Activated CD4-positive, alpha-beta T cell treated with anti-CD3 and anti-CD28 coated beads for 36 hours (primary cell): ENCODE measurements at places on chromosomes 2 and 18. TPM values are rescaled to one million over a fixed set of nuclear protein-coding genes. Genes with fewer than 3 reads are reported as not detected.
A peak's percentile ranks its signal among the peaks of the same experiment; 100 is the strongest.

GRCh38 chr2:172931256-172931894 lies 144.3 kb upstream of the MAP3K20 start:
- DNase-seq, result no peak
- H3K4me1 ChIP-seq, result peaks cover 5% of the 10 kb centered on the region
- no peak overlapping the region for H3K27ac ChIP-seq

DNA sequence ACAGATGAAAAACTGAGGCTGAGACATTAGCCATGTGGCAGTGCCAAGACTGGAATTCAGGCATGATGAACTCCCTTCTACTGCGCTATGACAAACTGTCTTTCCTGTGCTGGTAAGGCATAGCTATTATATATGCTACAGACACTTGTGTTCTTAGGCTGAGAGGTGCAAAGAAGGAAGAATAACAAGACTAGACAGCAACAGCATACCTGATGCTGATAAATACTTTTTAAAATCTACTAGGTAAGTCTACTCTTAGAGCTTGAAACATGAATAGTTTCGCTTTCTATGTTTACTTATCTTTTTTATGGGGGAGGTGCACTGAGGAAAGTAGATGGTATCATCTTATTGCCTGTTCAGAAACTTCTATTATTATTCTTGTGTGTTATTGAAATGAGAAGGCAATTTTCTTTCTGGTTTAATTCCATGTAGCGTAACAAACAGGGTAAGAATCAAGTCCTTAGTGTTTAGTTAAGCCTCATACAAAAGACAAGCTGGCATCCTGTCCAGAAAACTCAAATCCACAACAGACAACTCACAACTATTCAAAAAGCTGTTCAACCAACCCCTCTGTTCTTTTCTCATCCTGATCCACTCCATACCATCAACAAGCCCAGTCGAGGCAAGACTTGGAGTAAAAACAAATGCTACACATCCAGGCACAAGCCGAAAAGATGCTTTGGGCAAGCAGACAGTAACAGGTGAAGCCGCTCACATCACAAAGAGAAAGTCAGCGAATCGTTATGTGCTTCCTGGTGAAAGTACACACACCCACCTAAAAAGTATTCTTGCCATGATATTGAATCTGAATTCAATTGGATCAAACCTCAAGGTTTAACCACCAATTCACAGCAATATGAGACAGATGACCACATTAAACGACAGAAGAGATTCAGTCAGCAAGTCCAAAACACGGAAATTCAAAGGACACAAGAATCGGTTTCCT lies 1.5 kb downstream of the TTC32 start:
- peak overlapping the region; percentile 93 for H3K27ac ChIP-seq
- peaks cover 5% of the 10 kb centered on the region for H3K27me3 ChIP-seq
- H3K4me1 ChIP-seq, result peaks cover 54% of the 10 kb centered on the region
- peak overlapping the region; percentile 84 for H3K4me3 ChIP-seq
- H3K36me3 ChIP-seq, result peaks cover 21% of the 10 kb centered on the region

DNA sequence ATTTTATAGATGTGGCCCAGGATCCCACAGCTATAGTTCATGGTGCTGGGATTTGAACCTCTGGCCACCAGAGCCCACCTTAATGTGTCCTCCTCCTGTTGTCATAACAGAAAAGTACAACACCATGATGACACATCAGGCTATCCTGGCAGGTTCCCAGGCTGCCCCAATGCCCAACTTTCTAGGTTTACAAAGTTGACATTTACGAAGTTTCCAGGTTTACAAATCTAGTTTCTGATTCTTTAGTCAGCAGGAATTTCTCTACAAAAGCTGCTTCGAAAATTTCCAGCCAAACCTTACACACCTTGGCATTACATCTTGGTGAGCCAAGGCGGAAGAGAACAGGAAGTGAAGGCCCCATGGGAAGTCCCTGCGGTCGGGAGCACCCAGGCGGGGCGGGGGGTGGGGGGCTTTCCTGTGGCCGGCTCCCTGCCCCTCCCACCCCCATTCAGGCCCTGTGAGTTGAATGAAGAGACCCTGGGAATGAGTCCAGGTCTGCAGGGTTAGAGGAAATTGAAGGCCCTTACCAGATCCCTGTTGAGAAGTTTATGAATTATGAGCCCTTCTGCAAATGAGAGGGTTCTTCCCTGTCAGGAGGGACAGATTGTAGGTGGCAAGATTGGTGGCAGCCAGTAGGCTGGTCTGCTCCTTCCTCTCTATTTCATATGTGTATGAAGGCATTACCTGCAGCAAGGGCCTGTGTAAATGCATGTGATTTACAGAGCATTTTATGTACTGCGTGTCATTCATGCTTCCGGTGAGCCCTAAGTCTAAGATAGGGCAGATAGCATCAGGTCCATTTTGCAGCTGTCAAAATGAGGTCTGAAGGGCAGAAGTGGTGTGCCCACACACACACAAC lies 11.1 kb upstream of the IL1RN start:
- no peak overlapping the region for H3K4me3 ChIP-seq
- no peaks in the 10 kb centered on the region for H3K36me3 ChIP-seq
- H3K27ac ChIP-seq, result peak overlapping the region; percentile 58
- peak; percentile 37 for DNase-seq
- peaks cover 2% of the 10 kb centered on the region for H3K27me3 ChIP-seq

GRCh38 chr2:221716426-221717303 lies 144.6 kb upstream of the EPHA4 start:
- H3K27me3 ChIP-seq, result peaks cover 2% of the 10 kb centered on the region
- no peak overlapping the region for H3K4me3 ChIP-seq
- DNase-seq, result no peak
- H3K4me1 ChIP-seq, result no peaks in the 10 kb centered on the region
- no peaks in the 10 kb centered on the region for H3K36me3 ChIP-seq

- no peaks in the 10 kb centered on the region for H3K27me3 ChIP-seq
- H3K27ac ChIP-seq, result no peak overlapping the region
- H3K36me3 ChIP-seq, result peaks cover 37% of the 10 kb centered on the region
- H3K4me1 ChIP-seq, result peaks cover 30% of the 10 kb centered on the region
- H3K4me3 ChIP-seq, result no peak overlapping the region
These were observed 127.3 kb downstream of the RNF144A start for GRCh38 chr2:7044253-7045250.

GRCh38 chr18:3652380-3653262 lies 202.6 kb downstream of the TGIF1 start:
- H3K4me3 ChIP-seq, result peak overlapping the region; percentile 27
- no peaks in the 10 kb centered on the region for H3K36me3 ChIP-seq
- peak; percentile 90 for DNase-seq
- H3K27ac ChIP-seq, result peak overlapping the region; percentile 91
- peaks cover 46% of the 10 kb centered on the region for H3K4me1 ChIP-seq
- no peaks in the 10 kb centered on the region for H3K27me3 ChIP-seq

The SPR gene
- total RNA-seq, result 7.3 TPM
